CD8-positive, alpha-beta memory T cell (primary cell): ENCODE measurements at places on chromosomes 16 and 17. TPM values are rescaled to one million over a fixed set of nuclear protein-coding genes. Genes with fewer than 3 reads are reported as not detected.

GRCh38 chr17:68238871-68239253, 9.0 kb upstream of the AMZ2 start:
- H3K36me3 ChIP-seq: no peaks in the 10 kb centered on the region
- H3K27me3 ChIP-seq: no peaks in the 10 kb centered on the region
- peak overlapping the region; percentile 42 for H3K4me3 ChIP-seq
- H3K4me1 ChIP-seq: peaks cover 54% of the 10 kb centered on the region

- no peaks in the 10 kb centered on the region for H3K27me3 ChIP-seq
- peak overlapping the region; percentile 98 for H3K27ac ChIP-seq
These were observed 2.3 kb downstream of the TMEM107 start for GRCh38 chr17:8173871-8174322.

DNA sequence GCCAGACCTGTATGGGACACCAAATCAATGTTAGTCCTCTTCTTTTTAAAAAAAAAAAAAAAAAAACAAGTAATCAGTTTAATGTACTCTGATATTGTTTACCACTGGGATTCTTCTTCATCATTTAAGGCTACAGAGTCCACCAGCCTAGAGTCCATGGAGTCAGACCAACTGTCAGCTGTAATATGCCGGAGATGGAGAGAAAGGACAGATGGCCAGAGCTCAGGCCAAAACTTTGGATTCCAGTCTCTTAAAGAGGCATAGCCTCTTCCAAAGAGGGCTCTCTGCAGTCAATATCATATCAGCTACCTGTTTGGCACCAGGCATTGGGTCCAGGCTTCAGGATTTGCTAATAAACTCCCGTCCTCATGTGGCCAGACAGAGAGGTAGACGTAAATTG, 469.6 kb upstream of the HSBP1 start:
- H3K4me1 ChIP-seq: no peaks in the 10 kb centered on the region
- DNase-seq: no peak
- H3K27me3 ChIP-seq: no peaks in the 10 kb centered on the region

GRCh38 chr17:27612160-27612770, 18.7 kb upstream of the LGALS9 start:
- peaks cover 4% of the 10 kb centered on the region for H3K36me3 ChIP-seq
- H3K27me3 ChIP-seq: no peaks in the 10 kb centered on the region
- no peak overlapping the region for H3K4me3 ChIP-seq
- no peak overlapping the region for H3K27ac ChIP-seq

GRCh38 chr17:13864521-13864920, 204.8 kb upstream of the COX10 start:
- no peaks in the 10 kb centered on the region for H3K4me1 ChIP-seq
- no peak for DNase-seq
- H3K36me3 ChIP-seq: no peaks in the 10 kb centered on the region
- no peak overlapping the region for H3K4me3 ChIP-seq
- H3K27ac ChIP-seq: no peak overlapping the region

GRCh38 chr17:62121025-62121730, 56.1 kb upstream of the MED13 start:
- no peaks in the 10 kb centered on the region for H3K36me3 ChIP-seq
- H3K4me3 ChIP-seq: no peak overlapping the region
- H3K27ac ChIP-seq: no peak overlapping the region
- H3K4me1 ChIP-seq: no peaks in the 10 kb centered on the region

DNA sequence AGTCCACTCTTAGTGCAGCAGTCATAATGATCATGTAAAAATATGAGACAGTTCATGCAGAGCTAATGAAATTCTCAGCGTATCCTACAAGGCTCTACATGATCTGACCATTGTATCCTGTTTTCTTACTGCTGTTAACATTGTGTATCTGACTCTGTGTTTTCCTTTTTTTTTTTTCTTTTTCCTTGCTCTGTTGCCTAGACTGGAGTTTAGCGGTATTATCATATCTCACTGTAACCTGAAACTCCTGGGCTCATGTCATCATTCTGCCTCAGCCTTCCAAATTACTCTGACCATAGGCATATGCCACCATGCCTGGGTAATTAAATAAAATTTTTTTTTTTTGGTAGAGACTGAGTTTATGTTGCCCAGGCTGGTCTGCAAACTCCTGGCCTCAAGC, 12.1 kb downstream of the DUS2 start:
- no peak overlapping the region for H3K4me3 ChIP-seq
- no peak for DNase-seq
- no peaks in the 10 kb centered on the region for H3K36me3 ChIP-seq
- no peaks in the 10 kb centered on the region for H3K27me3 ChIP-seq
- H3K4me1 ChIP-seq: peaks cover 2% of the 10 kb centered on the region

GRCh38 chr17:82674656-82675475, 23.6 kb downstream of the RAB40B start:
- no peaks in the 10 kb centered on the region for H3K27me3 ChIP-seq
- no peak for DNase-seq
- H3K4me3 ChIP-seq: no peak overlapping the region
- no peaks in the 10 kb centered on the region for H3K36me3 ChIP-seq
- no peak overlapping the region for H3K27ac ChIP-seq
- H3K4me1 ChIP-seq: no peaks in the 10 kb centered on the region

- no peak overlapping the region for H3K4me3 ChIP-seq
- H3K4me1 ChIP-seq: no peaks in the 10 kb centered on the region
- DNase-seq: no peak
- no peak overlapping the region for H3K27ac ChIP-seq
These were observed 120.5 kb downstream of the ZFHX3 start for GRCh38 chr16:72927199-72928089.

DNA sequence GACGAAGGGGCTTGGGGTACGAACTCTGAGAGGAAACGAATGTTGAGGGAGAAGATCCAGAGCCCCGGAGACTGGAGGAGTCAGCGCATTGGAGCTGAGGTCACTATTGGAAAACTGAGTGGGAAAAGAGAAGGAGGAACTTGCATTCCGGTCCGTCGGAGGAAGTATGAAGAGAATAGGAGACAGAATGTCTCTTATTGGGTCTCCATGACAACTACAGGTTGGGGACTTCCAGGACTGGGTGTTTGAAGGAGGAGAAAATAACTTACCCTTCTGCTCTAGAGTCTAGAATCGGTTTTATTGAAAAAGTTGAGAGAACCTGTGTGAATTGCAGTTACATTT, 537 bp downstream of the GOSR1 start:
- H3K27ac ChIP-seq: peak overlapping the region; percentile 97
- no peak for DNase-seq

DNA sequence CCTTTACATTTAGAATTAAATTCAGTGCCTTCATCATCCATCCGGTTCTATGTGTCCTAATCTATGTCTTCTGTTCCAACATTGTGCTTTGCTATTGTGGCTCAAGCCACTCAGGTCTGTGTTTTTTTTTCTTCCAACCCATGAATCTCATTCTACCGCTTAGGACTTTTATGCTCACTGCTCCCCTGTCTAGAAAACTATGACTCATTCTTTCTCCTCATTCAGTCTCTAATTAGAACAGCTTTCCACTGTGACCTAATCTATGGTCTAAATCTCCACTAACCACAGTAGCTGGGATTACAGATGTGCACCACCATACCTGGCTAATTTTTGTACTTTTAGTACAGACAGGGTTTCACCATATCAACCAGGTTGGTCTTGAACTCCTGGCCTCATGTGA, 418.7 kb downstream of the KCNJ2 start:
- H3K27ac ChIP-seq: no peak overlapping the region
- H3K36me3 ChIP-seq: no peaks in the 10 kb centered on the region
- H3K4me1 ChIP-seq: no peaks in the 10 kb centered on the region
- no peak for DNase-seq
- no peak overlapping the region for H3K4me3 ChIP-seq
- no peaks in the 10 kb centered on the region for H3K27me3 ChIP-seq

GRCh38 chr16:79278506-79278905, 322.0 kb downstream of the MAF start:
- peak overlapping the region; percentile 7 for H3K4me3 ChIP-seq
- peak; percentile 27 for DNase-seq
- peaks cover 50% of the 10 kb centered on the region for H3K4me1 ChIP-seq
- no peaks in the 10 kb centered on the region for H3K27me3 ChIP-seq
- H3K36me3 ChIP-seq: no peaks in the 10 kb centered on the region
- H3K27ac ChIP-seq: peak overlapping the region; percentile 55

DNA sequence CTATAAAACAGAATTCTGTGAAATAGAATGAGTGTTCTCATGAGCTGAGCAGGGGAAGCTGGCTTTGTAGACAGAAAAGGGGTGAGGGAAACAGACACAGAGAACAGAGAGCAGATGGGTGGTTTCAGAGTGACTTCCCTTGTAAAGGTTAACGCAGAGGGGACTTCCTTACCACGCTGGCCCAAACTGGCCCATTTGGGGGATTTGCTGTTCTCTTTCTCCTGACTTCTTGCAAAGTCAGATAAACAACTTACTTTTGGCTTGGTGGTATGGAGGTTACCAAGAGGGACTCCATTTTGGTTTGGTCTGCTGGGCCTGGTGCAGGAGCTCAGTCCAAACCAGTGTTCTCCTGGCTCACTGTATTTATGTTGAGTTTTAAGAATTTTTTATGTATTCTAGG, 48.4 kb downstream of the SEC14L1 start:
- H3K27ac ChIP-seq: no peak overlapping the region
- H3K4me3 ChIP-seq: no peak overlapping the region
- no peak for DNase-seq
- peaks cover 33% of the 10 kb centered on the region for H3K4me1 ChIP-seq
- peaks cover 9% of the 10 kb centered on the region for H3K36me3 ChIP-seq
- H3K27me3 ChIP-seq: no peaks in the 10 kb centered on the region

The SUZ12 gene
- 64.1 TPM for total RNA-seq

The BRCA1 gene
- 66.8 TPM for total RNA-seq

The CEP295NL gene
- total RNA-seq: not detected

The IGF2BP1 gene
- 0.28 TPM for total RNA-seq
